Activated CD4-positive, alpha-beta memory T cell treated with anti-CD3 and anti-CD28 coated beads for 36 hours (primary cell): ENCODE measurements at places on chromosomes 16 and 17. TPM values are rescaled to one million over a fixed set of nuclear protein-coding genes. Genes with fewer than 3 reads are reported as not detected.
A peak's percentile ranks its signal among the peaks of the same experiment; 100 is the strongest.

DNA sequence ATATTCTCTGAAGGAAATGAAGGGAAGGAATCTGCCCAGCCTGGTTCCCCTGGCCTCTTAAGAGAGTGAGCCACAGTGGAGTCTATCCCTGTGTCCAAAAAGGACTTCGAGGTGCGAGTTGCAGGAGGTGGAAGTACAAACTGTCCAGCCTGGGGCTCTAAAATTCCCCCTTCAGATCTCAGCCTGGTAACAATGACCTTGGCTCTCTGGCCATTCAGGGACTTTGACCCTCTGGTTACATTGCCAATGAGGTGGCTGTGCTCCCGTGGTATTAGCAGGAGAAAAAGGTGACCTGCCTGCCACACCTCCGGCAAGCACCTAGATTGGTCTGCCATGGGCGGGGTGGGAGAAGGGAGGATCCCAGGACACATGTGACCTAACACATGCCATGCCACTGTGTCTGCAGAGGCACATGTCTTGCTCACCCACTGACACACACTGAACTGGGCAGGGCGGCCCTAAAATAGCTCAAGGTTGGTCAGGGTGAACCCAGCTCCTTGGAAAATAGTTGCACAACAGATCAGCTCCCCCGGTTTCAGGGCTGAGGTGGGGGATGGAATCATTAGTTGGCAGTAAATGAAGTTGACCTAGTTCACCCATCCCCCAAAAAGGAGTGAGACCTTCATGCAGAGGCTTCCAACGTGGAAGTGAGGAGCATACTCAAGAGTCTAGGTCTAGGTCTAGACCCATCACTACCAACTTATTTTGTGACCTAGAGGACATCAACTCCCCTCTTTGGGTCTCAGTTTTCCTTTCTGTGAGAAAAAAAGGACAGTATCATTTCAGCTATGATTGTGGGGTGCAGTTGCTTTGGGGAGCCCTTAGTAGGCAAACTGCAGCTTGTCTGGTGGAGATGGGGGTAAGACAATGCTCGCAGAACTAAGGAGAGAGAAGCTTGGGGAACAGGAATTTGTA is 2.2 kb downstream of the NR1D1 start:
- peak; percentile 60 for DNase-seq

- DNase-seq, result no peak
Observed at GRCh38 chr17:56186222-56186786, 33.0 kb downstream of the ANKFN1 start.

The NOB1 gene
- 92.4 TPM for total RNA-seq

- no peak for DNase-seq
Observed at GRCh38 chr17:47966079-47966519, 4.8 kb upstream of the CDK5RAP3 start.
